ENCODE measurements at places on chromosomes 5 and 9.

DNA sequence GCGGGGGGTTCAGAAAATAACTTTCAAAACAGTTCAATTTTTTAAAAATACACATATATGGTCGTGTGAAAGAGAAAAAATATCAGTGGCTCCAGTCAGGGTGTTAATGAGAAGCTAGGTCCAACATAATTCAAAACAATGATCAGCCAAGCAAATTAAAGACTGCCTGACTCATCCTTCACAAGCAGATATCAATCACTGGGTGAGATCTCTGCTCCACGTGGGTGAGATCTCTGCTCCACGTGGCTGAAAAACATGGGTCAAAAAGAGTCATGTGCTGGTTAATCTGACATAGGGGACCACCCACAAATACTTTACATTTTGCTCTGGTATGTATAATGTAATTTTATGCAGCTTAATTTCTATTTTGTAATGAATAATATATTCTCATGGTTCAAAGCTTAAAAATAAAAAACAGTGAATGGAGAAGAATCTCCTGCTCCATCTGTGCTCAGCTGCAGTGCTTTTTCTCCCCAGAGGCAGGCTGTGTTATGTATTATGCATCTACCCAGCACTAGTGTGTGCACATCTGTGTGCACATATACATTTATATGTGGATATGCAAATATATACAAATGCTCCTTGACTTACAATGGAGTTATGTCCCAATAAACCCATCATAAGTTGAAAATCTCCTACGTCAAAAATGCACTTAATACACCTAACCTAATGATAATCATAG lies 93.1 kb upstream of the S1PR3 start:
- no peak for DNase-seq

DNA sequence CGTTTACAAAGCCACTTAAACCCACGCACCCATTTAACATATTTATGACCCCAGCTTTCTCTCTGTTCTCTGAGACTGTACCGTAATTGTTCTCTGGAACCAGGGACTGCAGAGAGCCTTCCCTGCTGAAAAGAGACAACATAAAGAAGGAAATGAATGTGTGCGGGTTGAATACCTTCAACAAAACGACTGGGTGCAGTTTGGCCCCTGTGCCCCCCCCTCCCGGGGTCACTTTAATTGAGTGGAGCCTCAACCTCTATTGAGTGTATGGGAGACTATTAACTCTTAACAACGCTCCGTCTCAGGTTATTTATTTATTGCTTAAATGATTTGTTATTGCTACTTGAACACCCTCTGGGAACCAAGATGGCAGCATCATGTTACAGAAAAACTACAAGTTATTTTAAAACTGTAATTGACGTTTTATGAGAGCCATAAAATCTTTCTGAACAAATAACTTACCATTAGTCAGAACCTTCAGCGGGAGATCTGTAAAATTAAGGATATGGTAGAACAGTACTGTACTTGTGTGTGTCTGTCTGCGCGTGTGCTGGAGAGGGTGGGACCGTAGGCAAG lies 70.6 kb downstream of the GAS1 start:
- DNase-seq: no peak

GRCh38 chr5:149770236-149770635 lies 40.1 kb downstream of the PPARGC1B start:
- DNase-seq: no peak

DNA sequence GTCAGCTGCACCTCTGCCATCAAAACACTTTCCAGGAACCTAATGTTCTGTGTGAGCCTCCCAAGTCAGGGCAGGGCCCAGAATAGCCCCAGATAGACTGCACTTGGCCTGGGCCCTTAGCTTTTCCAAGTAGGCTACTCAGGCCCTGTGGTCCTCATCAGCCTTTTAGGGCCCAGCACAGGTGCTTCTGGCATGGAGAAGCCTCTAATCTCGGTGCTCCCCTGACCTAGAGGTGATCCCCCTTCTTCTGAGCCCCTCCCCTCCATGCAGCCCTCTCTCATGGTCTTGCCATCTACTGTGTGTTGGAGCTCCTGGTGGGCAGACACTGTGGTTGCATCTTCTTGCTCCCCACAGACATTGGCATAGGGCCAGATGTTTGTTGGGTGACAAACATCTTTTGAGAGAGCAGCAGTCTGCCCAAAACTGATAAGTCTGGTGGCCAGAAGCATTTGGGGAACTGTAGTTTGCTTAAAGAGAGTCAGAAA lies 28.1 kb downstream of the FRMPD1 start:
- no peak for DNase-seq

GRCh38 chr5:51043745-51044144 lies 339.5 kb upstream of the ISL1 start:
- no peak for DNase-seq

DNA sequence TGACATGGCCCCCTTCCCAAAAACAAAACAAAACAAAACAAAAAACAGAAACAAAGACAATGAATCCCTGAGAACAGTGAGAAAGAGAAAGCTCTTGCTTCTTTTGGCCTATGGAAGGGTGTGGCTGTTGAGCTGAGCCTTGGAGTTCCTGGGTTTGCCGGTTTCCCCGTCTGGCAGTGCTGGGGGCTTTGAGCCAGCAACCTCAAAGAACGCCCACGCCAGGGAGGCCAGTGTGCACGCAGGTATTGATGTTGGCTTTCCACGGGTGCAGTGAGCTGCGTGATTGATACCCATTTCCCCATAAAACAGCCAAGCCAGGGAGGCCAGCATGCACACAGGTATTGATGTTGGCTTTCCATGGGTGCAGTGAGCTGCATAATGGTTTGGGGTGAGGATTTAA lies 8.3 kb upstream of the LCN1 start:
- no peak for DNase-seq

GRCh38 chr5:115418788-115419187 lies 122.3 kb upstream of the CCDC112 start:
- no peak for DNase-seq

DNA sequence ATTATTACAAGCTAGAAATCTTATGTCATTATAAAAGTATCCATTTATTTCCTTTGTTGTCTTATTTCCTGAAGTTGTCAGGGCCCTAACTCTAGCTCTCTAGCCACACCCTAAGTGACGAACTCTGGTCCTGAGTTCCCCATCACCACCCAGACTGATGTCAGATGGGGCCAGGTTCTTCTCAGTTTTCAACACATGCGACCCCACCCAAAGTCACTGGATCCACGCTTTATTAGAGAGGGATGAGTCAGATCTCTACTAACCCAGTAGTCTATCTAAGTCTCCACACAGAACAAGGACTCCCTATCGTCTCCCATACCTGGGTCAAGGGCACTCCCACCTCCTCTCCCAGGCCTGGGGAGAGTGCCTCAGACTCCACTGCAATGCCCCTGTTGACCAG lies 6.8 kb upstream of the FEM1C start:
- no peak for DNase-seq

DNA sequence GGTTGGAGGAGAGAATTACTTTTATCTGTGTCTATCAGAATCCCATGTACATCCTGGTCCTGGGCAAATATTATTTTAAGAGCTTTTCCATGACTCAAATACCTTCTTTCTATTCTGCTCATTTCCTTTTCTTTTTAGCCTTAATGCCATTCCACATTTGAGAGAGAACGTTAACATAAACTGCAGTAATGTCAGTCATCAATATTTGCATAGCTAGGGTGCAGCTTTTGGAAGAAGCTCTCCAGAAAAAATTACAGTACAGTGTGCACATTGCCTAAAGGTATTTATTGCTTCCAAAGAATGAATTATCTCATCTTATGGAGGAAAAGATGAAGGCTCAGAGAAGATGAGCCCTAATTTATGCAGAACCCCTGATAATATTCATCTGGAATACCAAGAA lies 58.3 kb downstream of the INSYN2B start:
- no peak for DNase-seq

DNA sequence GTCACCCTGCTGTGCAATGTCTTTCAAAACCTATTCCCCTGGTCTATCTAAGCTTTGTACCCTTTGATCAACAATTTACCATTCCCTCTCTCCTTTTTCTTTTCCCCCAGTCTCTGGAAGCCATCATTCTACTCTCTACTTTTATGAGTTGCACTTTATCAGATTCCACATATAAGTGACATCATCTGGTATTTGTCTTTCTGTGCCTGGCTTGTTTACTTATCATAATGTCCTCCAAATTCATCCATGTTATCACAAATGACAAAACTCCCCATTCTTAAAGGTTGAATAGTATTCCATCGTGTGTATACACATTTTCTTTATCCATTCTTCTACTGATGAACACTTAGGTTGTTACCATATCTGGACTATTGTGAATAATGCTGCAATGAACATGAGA lies 344.2 kb upstream of the CCNH start:
- no peak for DNase-seq

DNA sequence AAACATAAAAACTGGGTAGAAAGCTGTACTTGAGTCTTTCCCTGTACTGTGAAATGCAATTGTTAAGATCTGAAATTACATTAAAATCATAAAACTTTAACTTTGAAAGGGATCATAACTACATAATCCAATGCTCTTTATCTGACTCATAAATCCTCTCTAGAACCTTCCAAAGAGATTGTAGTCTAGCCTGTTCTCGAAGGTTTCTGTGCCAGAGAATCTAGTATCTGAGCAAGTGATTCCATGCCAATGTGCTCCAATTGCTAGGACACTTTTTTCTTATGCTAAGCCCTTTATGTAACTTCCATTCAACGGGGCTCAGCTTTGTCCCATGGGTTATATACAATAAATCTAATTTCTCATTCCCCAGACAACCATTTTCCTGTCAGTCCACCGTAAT lies 21.1 kb downstream of the DDX31 start:
- DNase-seq: no peak

GRCh38 chr5:149403923-149404745 lies 25.0 kb upstream of the IL17B start:
- no peak for DNase-seq

GRCh38 chr5:39948341-39948740 lies 523.6 kb upstream of the DAB2 start:
- DNase-seq: no peak

DNA sequence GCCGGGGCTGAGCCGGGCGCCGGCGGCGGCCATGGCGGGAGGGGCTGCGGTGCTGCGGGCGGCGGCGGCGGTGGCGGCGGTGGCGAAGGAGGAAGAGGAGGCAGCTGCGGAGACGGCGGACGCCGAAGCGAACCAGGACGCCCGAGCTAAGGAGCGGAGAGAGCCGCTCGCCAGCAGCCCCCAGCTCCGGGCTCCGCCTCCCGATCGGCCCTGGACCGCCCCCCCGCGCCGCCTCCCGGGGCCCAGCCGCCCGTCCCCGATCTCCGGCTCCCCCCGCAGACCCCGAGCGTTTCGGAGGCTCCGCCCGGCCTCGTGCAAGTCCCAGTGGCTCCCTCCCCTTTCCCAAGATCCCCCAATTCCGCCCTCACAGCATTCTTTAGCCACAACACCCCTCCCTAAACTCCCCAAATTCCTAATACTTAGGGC lies at the start of gene ASTN2:
TSS of gene ASTN2 (minus strand) at position 152 of the 426 bp plus-strand sequence. CDS start at position 33, 119 bp downstream.
- no peak for DNase-seq

- DNase-seq: peak; percentile 60
Observed at GRCh38 chr9:131678499-131679111, 61.3 kb downstream of the RAPGEF1 start.

DNA sequence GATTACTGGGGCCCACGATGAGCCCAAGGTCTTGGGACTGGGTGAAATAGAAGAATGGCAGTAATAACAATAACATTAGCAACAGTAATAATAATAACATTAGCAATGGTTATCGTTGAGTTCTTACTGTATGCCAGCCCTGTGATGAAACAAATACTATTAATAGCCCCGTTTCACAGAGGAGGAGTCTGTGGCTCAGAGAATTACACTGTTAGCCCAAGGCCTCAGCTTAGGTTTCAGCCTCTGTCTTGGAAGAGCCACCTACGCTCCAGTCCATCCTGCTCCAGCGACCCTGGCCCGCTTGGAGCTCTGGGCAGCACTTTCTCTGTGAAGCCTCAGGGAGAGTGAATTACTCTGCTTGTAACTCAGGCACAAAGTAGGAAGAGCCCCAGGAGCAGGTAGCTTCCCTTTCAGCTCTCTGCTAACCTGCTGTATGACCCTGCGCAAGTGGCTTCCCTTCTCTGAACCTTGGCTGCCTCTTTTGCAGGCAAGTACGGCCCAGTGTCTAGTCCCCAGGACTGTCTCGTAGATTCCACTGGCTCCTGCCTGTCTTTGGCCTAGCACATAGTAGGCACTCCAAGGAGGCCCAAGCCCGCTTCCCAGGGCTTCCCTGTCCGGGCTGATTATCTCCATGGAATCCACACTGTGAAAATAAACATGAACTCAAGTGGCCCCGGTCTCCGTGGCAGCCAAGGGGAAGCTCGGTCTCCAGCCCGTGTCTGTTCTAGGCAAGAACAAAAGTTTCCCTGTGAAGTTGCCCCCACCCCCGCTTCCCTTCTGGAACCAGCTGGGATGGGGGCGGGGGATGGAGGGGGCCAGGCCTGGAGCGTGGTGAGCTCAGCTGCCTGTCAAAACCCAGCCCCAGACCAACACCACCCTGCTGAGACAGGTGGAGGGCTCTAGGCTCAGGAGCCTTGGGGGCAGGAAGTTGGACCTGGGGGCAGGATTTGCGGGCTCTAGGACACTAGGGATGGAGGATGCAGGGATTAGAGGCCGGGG lies 26.2 kb upstream of the LMX1B start:
- no peak for DNase-seq

DNA sequence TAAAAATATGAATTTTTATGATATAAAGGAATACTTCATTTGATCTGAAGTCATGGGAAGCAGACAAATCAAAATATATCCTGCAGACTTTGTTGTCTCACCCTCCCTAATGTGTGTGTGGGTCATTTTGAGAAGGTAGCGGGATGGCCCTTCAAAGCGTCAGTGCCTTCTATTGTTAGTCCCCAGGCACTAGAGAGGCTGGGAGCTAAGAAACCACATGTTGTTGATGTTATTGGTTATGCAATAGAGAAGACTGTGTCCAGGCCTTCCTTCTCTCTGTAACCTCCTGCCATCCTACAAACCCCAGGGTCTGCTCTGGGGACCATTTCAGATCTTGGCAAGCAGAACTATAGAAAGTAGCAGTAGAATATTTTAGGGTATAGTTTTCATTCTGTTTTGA lies 94.7 kb downstream of the NLN start:
- no peak for DNase-seq

DNA sequence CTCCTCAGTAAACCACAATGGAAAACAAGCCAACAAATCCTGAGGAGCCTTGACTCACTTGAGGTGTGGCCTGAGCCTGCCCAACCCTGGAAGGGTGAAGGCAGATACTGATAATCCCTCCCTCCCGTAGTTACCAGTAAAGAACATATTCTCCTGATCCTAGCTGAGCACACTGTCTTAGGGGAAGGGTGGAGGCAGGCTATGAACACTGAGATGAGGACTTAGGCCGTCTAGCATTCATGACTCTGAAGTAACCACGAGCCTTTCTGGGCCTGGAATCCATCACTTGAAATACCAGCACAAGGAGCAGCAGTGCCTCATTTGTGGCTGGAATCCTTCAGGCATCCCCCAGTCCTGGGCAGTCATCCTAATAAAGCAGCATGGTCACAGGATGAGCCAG lies 124.5 kb upstream of the PRLR start:
- no peak for DNase-seq
